ENCODE measurements at places on chromosomes 1 and 21. TPM values are rescaled to one million over a fixed set of nuclear protein-coding genes. Genes with fewer than 3 reads are reported as not detected.

GRCh38 chr21:15776818-15777217 lies 47.0 kb downstream of the USP25 start:
- DNase-seq: no peak

GRCh38 chr1:117284399-117285215 lies 73.9 kb upstream of the VTCN1 start:
- no peak for DNase-seq

- no peak for DNase-seq
These were observed 64.1 kb downstream of the HLCS start for GRCh38 chr21:36902331-36902730.

Gene RNU5D-1
- total RNA-seq: not detected

Gene AVPR1B
- not detected for total RNA-seq

All from heart left ventricle (tissue), 16 donors.